Fibroblast of the aortic adventitia (primary cell): ENCODE measurements at places on chromosomes 12 and 14.
A peak's percentile ranks its signal among the peaks of the same experiment; 100 is the strongest.

GRCh38 chr14:102914474-102915291, 7.8 kb upstream of the AMN start:
- no peak for DNase-seq

DNA sequence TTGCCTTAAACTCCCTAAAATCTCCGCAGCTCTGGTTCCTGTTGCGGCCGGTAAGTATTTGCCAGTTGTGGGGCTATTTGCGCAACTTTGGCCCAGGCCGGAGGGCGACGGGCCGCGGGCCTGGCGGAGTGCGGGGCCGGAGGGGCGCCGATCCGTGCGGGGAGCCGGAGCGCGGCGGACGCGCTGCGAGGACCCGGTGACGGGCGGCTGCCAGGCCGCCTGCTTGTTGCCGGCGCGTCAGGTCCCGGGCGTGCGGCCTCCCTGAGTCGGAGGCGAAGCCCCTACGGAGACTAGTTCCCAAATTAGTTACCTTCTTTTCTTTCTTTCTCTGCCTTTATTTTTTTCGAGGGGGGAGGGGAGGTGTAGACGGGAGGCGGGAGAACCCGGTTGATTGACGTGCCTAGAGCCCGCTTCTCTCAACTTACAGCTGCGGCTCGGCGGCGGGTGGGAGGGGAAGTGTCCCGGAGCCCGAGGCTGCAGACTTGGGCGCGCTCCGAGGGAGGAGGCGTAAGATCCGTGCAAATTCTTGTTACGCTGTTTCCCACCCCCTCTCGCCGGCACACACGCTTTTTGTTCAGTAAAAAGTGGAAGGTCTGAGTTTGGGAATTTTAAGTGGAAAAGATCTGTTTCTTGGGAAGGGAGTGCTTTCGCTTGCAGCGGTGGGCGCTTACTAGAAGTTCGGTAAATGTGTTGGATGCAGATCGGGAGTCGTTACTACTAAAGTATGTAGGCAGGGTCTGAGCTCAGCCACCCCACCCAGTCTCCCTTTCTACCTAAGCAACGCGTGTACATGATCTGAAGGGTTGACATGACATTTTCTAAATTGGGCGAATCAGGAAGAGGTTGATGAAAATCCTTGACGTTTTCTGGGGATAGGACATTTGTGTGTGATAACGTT, 576 bp downstream of the ZBTB1 start:
- peak; percentile 84 for DNase-seq

DNA sequence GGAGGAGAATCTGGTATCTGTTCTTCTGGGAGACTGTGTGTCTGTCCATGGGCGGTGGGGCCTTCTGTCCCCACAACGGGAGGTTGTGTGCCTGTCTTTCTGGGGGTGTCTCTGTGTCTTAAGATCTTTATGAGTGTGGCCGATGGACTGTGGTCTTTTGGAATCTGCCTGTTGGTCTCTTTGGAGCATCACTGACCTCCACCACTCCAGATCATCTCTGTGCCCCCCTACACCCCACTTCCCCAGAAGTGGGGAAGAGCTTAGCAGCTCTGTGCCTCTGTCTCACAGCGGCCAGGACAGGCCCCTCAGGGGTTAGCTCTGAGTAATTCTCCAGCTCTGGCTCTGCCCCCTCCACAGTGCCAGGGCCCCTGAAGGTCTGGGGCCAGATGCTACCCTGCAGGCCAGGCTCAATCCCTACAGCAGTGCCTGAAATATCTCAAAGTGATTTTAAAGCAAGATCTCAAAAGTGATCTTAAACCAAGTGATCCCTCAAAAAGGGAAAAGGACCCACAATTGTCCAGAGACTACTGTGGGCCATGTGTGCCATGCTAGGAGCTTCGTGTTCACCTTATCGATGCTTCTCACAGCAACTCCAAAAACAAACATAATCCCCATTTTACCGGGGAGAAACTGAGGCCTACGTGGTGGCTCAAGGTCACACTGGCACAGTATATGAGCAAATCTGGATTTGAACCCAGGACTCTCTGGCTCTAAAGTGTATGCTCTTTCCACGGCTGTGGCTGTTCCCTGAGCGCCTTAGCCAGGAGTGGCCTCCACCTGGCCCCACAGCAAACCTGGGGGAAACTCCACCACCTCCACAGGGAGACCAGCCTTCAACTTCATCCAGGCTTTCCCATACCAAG, 26.0 kb upstream of the KRT78 start:
- DNase-seq: no peak

GRCh38 chr14:100147691-100148464, 11.6 kb downstream of the DEGS2 start:
- no peak for DNase-seq

DNA sequence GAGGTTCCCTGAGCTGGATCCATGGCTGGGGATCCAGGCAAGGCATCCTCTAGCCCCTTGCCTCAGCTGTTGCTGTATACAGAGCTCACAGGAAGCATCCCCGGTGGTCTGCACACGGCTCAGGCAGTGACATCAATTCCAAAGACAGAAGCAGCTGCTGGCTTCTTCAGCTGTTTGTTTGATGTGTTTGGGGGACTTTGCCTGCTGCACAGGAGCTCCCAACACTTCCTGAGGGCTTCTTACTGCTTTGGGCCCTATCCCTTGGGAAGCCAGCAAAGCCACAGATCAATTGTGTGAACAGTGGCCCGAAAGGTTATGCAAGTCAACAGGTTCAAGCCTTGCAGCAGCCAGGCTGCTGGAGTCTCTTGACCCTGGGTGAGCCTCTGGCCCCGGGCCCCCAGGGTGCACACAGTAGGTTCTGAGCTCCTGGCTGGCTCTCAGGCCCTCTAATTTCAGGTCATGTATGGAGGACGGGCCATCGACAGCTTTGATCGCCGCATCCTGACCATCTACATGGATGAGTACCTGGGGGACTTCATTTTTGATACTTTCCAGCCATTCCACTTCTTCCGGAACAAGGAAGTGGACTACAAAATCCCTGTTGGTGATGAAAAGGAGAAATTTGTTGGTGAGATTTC, 42.6 kb downstream of the CCDC92 start:
- no peak for DNase-seq

- no peak for DNase-seq
These were observed 1009.6 kb downstream of the DIO2 start for GRCh38 chr14:79201564-79202207.

GRCh38 chr12:12684375-12685106, 11.4 kb downstream of the GPR19 start:
- DNase-seq: peak; percentile 58

DNA sequence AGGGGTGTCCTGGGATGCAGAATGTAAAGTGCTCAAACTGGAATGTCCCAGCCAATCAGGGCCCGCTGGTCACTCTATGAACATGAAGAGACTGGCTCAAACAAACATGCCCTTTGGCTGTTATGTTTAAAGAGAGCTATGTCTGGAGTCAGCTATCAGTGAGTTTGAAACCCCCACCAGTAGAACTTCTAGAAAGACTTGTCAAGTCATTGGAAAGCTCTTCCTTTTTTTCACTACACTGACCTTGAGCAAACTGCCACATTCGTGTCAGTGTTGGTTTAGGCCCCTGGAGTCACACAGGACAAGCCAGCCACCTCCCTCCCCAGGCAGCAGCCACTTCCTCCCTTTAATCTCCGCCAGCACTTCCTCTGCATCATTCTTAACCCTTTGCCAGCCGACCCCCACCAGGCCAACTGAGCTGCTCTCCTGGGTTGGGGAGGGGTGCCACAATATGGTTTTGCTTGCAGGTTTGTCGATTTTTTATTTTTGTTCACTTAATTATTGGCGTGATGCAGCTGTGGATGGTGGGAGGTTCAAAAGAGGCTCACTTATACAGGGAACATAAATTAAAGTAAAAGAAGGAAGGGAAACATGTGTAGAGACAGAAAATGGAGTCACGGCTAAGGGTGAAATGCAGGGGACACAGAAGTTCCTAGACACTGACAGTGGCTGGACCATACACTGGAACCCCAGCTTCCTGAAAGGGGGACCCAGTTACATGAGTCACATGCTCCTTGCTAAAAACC, 25.3 kb downstream of the CMKLR1 start:
- no peak for DNase-seq

DNA sequence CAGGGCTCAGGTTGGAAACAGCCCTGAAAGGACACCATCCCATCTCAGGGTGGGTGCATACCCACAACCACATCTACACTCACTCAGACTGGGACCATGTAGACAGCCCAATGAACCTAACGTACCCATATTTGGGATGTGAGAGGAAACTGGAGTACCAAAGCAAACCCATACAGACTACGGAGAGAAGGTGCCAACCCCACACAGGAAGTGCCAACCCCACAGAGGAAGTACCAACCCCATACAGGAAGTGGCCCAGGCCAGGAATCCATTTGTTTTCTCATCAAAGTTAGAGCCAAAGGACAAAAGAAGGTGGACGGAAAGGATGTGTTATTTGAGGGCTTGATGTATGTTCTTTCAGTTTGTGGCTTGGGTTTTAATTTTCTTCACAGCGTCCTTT, 19.5 kb upstream of the SPIC start:
- DNase-seq: no peak

GRCh38 chr12:123250471-123251383, 17.5 kb downstream of the MTRFR start:
- DNase-seq: no peak

- peak; percentile 53 for DNase-seq
These were observed 90.8 kb downstream of the AEBP2 start for GRCh38 chr12:19529951-19530636.

DNA sequence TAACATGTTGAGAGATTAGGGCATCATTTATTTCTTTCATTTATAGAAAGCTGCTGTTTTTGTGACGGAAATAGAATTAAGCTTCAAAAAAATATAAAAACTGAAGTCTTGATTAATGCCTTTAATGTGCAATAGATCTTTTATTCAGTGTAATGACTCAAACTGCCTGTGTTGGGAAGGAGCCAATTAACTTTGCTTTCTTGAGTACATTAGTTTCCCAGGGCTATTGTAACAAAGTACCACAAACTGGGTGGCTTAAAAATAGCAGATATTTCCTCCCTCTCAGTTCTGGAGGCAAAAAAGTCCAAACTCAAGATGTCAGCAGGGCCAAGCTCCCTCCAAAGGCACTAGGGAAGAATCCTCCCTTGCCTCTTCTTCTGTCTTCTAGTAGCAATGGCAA, 36.6 kb downstream of the EID3 start:
- peak; percentile 75 for DNase-seq

- DNase-seq: no peak
These were observed 4.7 kb upstream of the SLC2A14 start for GRCh38 chr12:7877420-7877819.

DNA sequence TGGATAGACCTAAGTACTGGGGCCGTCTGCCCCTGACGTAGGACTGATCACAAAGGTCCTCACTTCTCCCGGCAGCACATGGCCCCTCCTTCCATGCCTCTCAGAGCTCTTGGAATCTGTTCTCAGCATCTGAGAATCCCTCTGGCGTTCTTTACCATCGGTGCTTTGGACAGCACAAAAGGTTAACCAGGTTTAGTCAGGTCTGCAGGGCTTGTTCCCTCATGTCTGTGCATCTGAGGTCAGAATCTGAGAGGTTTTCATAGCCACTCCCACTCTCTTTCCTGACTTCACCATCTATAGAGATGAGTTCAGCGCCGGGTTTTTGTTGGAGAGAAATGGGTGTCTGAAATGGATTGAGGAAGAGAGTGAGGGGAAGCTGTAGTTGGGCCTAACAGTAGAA, 130.0 kb upstream of the ARHGAP5 start:
- no peak for DNase-seq

DNA sequence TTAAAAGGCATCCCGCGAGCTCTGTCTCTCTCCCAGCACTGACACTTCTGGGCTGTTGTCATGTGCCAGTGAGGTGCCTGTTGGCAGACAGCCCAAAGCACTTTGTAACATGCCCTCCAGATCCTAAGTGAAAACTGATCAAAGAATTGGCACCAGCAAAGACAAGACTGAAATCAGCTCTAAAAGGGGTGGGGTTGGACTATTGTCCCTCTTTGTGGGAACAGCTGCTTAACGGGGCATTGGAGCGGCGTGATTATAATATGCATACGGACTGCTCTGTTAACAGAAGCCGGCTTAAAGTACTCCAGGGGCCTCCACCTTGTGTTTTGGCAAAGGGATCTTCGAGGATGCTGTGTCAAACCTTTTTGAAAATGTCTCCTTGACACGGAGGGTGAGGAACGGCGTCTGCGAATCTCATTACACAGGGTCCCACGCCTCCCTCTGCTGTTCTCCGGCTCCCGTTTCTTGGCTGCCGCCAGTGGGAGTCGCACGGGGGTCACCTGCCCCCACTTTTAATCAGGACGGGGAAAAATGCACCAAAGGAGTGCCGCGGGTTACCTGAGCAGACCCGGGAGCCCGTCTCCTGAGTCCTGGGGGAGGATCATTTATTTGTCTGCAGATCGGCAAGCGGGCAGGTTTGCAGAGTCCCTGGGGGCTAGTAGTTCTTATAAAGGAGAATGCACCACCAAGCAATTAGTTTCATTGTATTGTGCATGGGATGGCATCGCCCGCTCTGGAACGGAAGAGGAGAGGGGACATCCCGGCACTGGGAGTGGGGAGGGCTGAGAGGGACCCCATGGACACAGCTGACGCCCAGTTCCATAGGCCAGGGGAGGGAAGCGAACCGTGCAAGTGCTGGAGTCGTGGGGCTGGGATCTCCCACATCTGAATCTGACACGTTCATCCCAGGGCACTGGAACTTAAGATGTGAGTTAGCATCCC, 44.3 kb downstream of the SPRING1 start:
- no peak for DNase-seq

DNA sequence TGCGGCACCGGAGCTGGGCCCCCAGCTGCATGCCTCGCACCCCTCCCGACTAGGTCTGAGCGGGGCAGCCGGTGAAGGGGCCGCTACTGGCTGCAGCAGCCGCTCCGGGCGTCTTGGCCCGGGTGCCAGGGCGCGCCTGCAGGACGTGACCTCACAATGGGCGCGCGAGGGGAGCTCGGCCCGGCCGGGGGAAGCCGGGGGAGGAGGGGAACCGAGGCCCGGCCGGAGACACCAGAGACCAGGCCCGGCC, 353 bp downstream of the BAG5 start:
- DNase-seq: peak; percentile 45

DNA sequence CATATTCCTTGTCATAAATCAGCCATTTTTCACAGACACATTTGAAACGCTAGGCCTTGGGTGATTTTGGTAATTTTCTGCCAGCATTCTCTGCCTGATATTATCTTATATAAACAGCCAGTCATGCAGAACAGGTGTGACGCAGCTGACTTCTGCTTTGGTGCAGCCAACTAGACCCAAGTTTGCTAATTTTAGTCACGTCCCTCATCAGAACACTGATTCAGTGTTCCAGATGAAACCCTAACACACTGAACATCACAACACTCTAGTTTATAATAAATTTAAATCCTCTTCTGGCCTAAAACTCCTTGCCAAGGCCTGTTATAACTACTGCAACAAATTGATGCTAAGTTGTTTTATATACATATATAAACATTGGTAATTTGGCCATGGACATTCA, 386.1 kb downstream of the SEC23A start:
- DNase-seq: no peak

DNA sequence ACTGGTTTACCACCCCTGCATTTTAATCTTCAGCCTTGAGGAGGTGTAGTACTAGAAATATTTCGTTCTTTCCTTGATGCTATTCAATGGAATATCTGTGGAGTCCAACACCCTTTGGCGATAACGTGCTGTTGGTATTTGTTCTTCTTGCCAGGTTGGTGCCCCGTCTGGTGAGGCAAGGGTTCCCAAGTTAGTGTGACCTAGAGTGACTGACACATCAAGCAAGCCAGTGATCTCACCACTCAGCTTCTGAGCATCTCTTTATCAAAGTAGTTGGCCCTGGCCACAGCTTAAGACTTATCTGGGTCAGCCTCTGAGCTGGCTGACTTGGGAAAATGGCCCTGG, 60.2 kb downstream of the PLXNC1 start:
- no peak for DNase-seq
